ENCODE measurements at places on chromosomes 4 and X.
A peak's percentile ranks its signal among the peaks of the same experiment; 100 is the strongest.

- no peak for DNase-seq
These were observed 52.8 kb upstream of the CCSER1 start for GRCh38 chr4:90074322-90074886.

- DNase-seq: no peak
These were observed 173.9 kb downstream of the SCFD2 start for GRCh38 chr4:53191997-53192396.

- no peak for DNase-seq
These were observed 980.9 kb upstream of the DIAPH2 start for GRCh38 chrX:95703696-95704095.

DNA sequence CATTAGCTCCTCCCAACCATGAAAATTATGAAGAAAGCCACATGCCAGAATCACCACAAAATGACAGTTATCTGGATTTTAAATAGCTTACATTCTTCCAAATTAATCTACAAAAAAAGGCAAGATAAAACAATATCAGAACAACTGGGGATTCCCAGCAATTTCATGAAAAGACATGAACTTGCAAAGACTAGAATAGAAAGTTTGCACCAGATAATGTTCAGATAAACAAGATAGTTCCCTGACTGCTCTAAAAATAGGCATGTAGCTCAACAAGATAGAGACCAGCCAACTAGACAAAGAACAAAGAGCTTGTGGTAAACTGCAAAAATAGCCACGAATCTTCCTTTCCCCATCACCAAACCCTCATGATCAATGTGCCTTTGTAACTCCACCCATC, 30.3 kb upstream of the DDX53 start:
- no peak for DNase-seq

DNA sequence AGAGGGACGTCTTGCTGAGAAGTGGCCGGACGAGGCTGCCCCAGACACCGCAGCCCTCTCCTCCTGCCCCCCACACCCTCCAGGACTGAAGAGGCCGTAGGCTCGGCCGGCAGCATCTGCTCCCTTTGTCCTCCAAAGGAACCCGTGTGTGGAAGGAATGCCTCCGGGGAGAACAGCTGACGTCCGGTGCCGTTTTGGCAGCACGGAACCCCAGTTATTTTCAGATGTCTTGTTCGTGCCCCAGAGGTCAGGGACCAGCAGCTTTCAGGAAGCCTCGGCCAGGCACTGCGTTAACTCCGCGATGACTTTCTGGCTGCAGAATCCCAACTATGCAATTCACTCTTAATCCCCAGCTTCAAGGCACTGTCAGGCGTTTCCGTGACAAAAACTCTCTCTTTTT, 10.9 kb upstream of the PPP2R3B start:
- no peak for DNase-seq

- no peak for DNase-seq
These were observed 145.5 kb upstream of the MAMLD1 start for GRCh38 chrX:150217609-150218008.

GRCh38 chrX:97797076-97797475, 913.4 kb downstream of the RPA4 start:
- DNase-seq: no peak

DNA sequence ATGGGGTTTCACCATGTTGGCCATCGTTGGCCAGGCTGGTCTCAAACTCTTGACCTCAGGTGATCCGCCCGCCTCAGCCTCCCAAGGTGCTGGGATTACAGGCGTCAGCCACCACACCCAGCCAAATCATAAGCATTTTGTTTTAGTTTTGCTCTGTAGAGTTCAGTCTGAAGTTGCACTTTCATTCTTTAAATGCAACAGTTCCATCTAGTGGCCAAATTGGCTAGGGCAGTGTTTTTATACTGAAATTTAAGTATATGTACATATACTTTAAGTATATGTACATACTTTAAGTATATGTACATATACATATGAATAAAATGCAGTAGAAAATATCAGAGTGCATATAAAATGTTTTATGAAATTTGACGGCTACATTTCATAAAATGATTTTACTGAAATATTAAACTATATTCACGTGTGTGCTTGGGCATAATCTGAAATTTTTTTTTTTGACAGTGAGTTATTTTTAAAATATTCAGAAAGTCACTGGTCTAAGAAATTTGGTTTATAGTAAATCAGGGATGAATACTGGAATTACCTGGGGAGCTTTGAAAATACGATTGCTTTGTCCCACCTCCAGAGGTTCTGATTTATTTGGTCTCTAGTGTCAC, 145.5 kb downstream of the NWD2 start:
- DNase-seq: peak; percentile 48

DNA sequence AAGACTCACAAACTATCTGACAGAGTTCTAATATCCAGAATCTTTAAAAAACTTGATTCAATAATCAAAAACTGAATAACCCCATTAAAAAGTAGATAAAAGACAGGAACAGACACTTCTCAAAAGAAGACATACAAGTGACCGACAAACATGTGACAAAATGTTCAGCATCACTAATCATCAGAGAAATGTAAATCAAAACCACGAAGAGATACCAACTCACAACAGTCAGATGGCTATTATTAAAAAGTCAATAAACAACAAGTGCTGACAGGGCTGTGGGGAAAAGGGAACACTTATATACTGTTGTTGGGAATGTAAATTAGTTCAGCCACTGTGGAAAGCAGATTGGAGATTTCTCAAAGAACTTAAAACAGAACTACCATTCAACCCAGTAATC, 138.1 kb upstream of the RASGEF1B start:
- DNase-seq: no peak

DNA sequence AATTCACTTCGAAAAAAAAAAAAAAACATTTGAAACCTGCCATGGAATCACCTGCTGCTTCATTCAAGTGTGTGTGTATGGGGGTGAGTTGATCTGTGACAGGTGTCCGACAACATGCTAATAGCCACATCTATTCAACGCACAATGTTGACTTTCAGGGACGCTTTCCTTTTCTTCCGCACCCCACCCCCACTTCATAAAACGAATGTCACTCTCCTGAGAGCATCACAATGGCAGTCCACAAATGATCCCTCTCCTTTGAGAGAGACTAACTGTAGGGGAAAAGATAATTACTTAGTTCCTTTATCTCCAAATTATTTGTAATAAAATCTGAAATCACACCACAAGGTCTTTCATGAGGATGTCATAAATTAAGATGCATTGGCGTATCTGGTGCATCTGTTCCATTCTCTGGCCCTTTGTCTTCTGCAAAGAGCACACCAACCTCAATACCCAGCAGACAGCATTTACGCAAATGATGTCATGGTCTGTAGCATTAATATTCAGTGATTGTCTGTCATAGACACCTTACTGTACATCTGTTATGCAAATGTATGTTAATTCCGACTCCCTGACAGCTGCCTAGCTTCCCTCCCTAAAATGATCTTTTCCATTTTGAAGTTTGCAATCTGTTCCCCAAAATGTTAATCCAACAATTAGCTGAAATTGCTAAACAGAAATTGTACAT, 640.0 kb upstream of the BOD1L1 start:
- no peak for DNase-seq

Data from HepG2 (cell line).